ENCODE measurements at places on chromosomes 7 and 10. TPM values are rescaled to one million over a fixed set of nuclear protein-coding genes. Genes with fewer than 3 reads are reported as not detected.

DOCK4 gene
- total RNA-seq = 12.5 TPM

SCART1 gene
- 3.1 TPM for total RNA-seq

RSPH10B gene
- under 0.01 TPM for total RNA-seq

IL2RA gene
- not detected for total RNA-seq

ZPBP gene
- not detected for total RNA-seq

CPA4 gene
- total RNA-seq = 9.4 TPM

VSTM2A gene
- not detected for total RNA-seq

XRCC2 gene
- 0.22 TPM for total RNA-seq

ADAM12 gene
- 30.4 TPM for total RNA-seq

LRIT2 gene
- not detected for total RNA-seq

SFMBT2 gene
- total RNA-seq = 1.0 TPM

EGR2 gene
- total RNA-seq = 14.6 TPM

All from placental pericyte (primary cell).